Stomach (tissue), 19 donors: ENCODE measurements at places on chromosomes 6 and 20. TPM values are rescaled to one million over a fixed set of nuclear protein-coding genes. Genes with fewer than 3 reads are reported as not detected.
A peak's percentile ranks its signal among the peaks of the same experiment; 100 is the strongest.

DNA sequence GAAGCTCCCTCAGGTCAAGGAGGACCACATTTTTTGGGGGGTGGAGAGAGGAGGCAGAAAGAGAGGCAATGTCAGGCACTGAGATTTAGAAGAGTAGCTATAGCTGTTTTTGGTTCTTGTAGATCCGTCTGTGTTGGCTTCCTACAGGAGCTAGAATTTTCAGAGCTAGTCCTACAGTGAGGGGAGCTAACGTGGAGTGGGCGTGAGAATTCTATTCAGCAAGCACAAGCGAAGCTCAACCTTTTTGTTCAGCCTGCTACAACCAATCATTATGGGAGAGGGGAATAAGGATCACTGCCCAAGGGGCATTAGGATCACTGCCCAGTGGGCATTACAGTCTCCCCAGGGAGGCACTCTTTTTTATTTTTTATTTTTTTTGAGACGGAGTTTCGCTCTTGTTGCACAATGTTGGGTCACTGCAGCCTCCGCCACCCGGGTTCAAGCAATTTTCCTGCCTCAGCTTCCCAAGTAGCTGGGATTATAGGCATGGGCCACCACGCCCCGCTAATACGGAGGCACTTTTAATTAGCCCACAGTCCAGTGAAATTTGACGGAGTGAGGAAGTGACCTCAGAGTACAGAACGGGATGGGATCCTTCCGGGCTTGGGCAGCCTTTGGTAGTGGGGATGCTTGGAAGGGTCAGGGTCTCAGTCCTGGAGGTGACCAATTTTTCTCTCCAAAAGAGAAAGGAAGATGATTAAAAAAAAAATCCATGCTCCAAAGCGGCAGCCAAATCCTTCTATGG lies 1.1 kb upstream of the PANK2 start:
- H3K27me3 ChIP-seq: no peaks in the 10 kb centered on the region
- no peak for DNase-seq
- H3K4me3 ChIP-seq: peak overlapping the region; percentile 89
- no peaks in the 10 kb centered on the region for H3K36me3 ChIP-seq

- H3K27ac ChIP-seq: no peak overlapping the region
- H3K36me3 ChIP-seq: no peaks in the 10 kb centered on the region
- no peak overlapping the region for H3K4me3 ChIP-seq
- no peaks in the 10 kb centered on the region for H3K4me1 ChIP-seq
Observed at GRCh38 chr6:69936674-69937363, 70.5 kb downstream of the COL19A1 start.

Gene C20orf202
- not detected for total RNA-seq

GRCh38 chr6:162230147-162230752 lies 497.3 kb downstream of the PRKN start:
- H3K4me3 ChIP-seq: no peak overlapping the region
- no peaks in the 10 kb centered on the region for H3K27me3 ChIP-seq
- H3K36me3 ChIP-seq: no peaks in the 10 kb centered on the region
- H3K4me1 ChIP-seq: no peaks in the 10 kb centered on the region

- no peaks in the 10 kb centered on the region for H3K4me1 ChIP-seq
- H3K27me3 ChIP-seq: no peaks in the 10 kb centered on the region
- no peaks in the 10 kb centered on the region for H3K36me3 ChIP-seq
- H3K27ac ChIP-seq: no peak overlapping the region
- H3K4me3 ChIP-seq: no peak overlapping the region
Observed at GRCh38 chr6:154703124-154703523, 30.1 kb upstream of the SCAF8 start.
